Thyroid gland (tissue), 4 donors: ENCODE measurements at places on chromosomes 1 and 21. TPM values are rescaled to one million over a fixed set of nuclear protein-coding genes. Genes with fewer than 3 reads are reported as not detected.
A peak's percentile ranks its signal among the peaks of the same experiment; 100 is the strongest.

DNA sequence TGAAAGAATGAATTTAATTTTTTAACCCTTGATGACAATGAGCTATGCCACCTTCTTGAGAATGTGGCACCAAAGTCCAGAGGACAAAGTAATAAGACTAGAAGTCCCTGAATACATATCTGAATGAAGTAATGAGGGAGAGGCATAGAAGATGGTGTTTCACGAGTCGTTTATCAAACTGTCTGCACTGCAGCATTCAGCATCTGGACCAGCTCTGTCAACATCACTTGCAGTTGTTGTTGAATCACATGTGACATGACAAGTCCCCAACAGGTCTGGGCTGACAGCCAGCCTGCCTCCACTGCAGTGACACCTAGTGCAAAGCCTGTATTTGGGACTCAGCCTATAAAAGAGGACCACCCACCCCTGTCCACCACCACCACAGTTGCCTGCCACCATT, 17.3 kb upstream of the GALNT2 start:
- H3K27ac ChIP-seq = no peak overlapping the region
- H3K4me3 ChIP-seq = no peak overlapping the region
- H3K4me1 ChIP-seq = no peaks in the 10 kb centered on the region
- H3K36me3 ChIP-seq = no peaks in the 10 kb centered on the region
- H3K27me3 ChIP-seq = no peaks in the 10 kb centered on the region
- DNase-seq = no peak

DNA sequence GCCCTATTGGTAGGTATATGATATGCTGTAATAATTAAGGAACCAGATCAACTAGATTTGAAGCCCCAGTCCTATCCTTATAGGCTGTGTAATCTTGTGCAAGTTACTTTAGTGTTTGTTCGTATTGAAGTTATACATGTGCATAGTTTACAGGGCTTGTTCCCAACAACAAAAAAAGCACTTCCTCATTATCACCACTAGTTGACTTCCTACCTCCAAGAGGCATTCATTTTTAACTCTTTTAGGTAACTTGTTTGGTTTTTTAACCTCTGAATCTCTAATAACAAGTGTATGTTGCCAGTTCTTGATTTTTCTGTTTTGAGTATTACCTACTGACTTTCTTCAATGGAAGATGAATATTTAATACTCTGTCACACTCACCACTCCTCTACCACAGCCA, 71.9 kb downstream of the ST3GAL3 start:
- H3K27ac ChIP-seq = no peak overlapping the region
- no peak overlapping the region for H3K4me3 ChIP-seq
- no peaks in the 10 kb centered on the region for H3K27me3 ChIP-seq
- DNase-seq = no peak
- H3K36me3 ChIP-seq = no peaks in the 10 kb centered on the region

DNA sequence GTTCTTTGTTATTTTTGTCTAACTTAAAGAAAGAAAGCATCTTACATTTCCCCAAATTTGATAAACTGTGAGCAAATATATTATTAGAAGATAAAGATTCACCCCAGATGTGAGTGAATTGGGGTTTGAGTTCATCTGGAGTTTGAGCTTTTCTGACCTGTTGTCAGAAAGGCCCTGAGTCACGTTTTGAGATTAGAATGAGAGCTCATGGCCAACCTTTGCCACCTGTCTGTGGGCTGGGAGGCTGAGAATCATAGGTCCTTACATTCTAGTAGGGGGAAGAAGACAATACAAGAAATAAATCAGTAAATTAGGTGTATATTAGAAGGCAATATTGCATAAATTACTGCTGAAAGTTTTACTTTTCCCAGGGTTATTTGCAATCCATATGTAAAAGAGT, 22.3 kb downstream of the STYXL2 start:
- H3K36me3 ChIP-seq = no peaks in the 10 kb centered on the region
- H3K27me3 ChIP-seq = no peaks in the 10 kb centered on the region
- no peak overlapping the region for H3K27ac ChIP-seq
- H3K4me1 ChIP-seq = peaks cover 3% of the 10 kb centered on the region
- DNase-seq = no peak

DNA sequence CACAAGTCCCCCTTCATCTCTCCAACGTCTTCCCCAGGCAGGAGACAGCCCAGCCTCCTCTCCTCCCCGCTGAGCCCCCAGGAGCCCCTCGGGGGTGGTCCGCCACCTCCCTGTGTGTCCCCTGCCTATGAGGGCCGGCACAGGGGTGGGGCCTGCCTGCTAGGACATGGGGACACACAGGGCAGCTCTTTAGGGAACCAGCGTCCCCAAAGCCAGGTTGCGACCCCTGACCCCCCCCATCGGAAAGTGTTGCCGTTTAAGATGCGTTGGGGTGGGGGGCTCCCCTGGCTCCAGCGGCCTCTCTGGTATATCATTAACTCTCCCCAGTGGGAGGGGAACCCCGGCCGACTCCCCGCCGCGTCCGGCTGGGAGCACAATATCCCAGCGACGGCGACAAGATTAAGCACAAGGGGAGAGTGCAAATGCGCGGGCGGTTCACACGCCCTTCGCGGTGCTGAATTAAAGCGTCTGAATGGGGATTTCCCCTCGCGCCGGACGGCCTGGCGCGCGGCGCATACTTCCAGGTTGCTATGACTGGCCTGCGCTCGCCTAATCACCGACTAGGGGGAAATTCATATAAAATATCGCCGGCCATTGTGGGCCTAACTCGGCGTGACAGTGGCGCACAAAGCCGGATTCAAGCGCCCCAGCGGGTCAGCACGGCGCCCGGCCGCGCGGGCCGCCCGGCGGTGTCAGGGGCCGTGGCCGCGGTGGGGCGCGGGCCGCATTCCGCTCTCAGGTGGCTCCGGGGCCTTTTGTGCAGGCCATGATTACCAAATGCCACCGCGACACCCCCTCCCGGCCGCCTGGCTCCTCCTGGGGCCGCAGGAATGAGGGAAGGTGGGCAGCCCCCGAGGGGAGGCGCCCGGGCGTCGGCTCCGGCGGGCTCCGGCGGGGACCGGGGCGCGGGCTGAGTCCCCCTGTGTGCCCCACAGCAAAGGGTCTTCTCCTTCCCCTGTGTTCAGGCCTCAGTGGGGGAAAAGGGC, 30.9 kb downstream of the WNT3A start:
- peaks cover 6% of the 10 kb centered on the region for H3K4me1 ChIP-seq
- H3K27ac ChIP-seq = no peak overlapping the region
- H3K4me3 ChIP-seq = no peak overlapping the region
- no peaks in the 10 kb centered on the region for H3K27me3 ChIP-seq
- no peak for DNase-seq

- H3K36me3 ChIP-seq = no peaks in the 10 kb centered on the region
- H3K27me3 ChIP-seq = no peaks in the 10 kb centered on the region
Observed at GRCh38 chr1:14780271-14780670, 181.8 kb downstream of the KAZN start.

- H3K36me3 ChIP-seq = peaks cover 19% of the 10 kb centered on the region
- H3K27me3 ChIP-seq = no peaks in the 10 kb centered on the region
- peak; percentile 34 for DNase-seq
- no peaks in the 10 kb centered on the region for H3K4me1 ChIP-seq
Observed at GRCh38 chr1:246907472-246907871, 24.3 kb downstream of the AHCTF1 start.

DNA sequence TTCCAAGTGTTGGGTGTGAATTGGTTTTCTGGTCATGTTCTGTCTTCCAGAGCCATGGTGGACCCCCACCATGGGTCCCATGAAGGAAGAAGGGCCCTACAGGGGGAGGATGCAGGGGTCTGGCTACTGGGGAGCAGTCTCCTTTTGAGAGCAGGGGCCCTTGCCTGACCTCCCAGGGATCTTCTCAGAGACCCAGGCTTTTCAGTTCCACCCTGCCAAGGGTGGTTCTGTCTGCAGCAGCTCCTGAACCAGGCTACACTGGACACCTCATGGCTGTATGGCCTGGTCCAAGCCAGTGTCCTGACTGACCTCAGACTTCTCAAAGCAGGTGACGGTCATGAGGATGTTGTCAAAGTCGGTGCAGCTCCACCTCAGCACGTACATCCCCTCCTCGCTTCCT, 109.0 kb downstream of the JAK1 start:
- DNase-seq = no peak
- no peak overlapping the region for H3K4me3 ChIP-seq
- H3K4me1 ChIP-seq = no peaks in the 10 kb centered on the region
- no peak overlapping the region for H3K27ac ChIP-seq
- H3K27me3 ChIP-seq = no peaks in the 10 kb centered on the region

GRCh38 chr1:15330028-15330427, 79.7 kb upstream of the EFHD2 start:
- no peaks in the 10 kb centered on the region for H3K36me3 ChIP-seq
- H3K27me3 ChIP-seq = no peaks in the 10 kb centered on the region
- no peak overlapping the region for H3K4me3 ChIP-seq
- no peak for DNase-seq
- no peak overlapping the region for H3K27ac ChIP-seq

GRCh38 chr1:182248721-182249120, 142.9 kb downstream of the GLUL start:
- no peak for DNase-seq
- no peaks in the 10 kb centered on the region for H3K27me3 ChIP-seq
- H3K4me1 ChIP-seq = peaks cover 12% of the 10 kb centered on the region
- H3K36me3 ChIP-seq = no peaks in the 10 kb centered on the region
- no peak overlapping the region for H3K4me3 ChIP-seq
- no peak overlapping the region for H3K27ac ChIP-seq

DNA sequence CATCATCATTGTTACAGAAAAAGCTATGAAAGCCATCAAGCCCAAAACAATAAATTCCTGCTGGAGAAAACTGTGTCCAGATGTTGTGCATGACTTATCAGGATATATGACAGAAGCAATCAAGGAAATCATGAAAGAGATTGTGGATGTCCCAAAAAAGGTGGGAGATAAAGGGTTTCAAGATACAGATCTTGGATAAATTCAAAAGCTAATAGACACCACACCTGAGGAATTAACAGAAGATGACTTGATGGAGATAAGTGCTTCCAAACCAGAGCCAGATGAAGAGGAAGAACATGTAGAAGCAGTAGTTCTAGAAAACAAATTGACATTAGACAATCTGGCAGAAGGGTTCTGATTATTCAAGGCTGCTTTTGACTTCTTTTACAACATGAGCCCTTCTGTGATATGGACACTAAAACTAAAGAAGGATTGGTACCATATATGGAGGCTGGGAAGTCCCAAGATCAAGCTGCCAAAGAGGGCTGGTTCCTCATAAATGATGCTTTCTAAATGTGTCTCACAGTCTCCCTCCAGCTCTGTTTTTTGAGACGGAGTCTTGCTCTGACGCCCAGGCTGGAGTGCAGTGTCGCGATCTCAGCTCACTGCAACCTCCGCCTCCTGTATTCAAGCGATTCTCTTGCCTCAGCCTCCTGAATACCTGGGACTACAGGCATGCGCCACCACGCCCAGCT, 32.1 kb upstream of the LRIG2 start:
- H3K27me3 ChIP-seq = no peaks in the 10 kb centered on the region
- H3K4me1 ChIP-seq = no peaks in the 10 kb centered on the region
- H3K4me3 ChIP-seq = no peak overlapping the region
- no peaks in the 10 kb centered on the region for H3K36me3 ChIP-seq
- DNase-seq = no peak
- H3K27ac ChIP-seq = no peak overlapping the region

DNA sequence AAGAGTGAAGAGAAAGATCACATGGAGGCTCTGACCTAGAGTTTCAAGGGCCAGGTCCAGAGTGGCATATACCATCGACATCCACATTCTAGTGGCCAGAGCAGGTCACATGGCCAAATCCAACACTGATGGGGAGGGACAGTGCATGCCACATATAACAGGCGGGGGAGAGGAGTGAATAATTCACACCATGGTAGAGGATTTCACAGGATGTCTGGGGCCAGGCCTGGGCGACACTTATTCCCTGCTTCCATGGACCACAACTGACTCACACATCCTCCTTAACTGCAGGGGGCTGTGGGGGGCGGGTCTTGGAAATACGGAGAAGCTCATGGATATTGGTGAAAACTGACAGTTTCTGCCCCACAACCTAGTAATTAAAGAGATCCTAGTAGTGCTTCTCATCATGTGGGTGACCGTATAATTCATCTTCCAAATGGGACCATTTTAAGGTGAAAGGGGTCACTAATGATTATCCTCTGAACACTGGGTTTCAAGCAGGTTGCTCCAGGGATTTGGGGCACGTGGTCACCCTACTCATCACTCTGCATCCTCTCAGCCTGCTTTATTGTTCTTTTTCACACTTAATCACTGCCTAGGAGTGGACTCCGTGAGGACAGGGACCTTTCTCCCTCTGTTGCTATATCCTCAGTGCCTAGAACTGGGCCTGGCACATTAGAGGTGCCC, 44.0 kb downstream of the IGSF21 start:
- no peak overlapping the region for H3K4me3 ChIP-seq
- no peak for DNase-seq
- peaks cover 5% of the 10 kb centered on the region for H3K4me1 ChIP-seq

DNA sequence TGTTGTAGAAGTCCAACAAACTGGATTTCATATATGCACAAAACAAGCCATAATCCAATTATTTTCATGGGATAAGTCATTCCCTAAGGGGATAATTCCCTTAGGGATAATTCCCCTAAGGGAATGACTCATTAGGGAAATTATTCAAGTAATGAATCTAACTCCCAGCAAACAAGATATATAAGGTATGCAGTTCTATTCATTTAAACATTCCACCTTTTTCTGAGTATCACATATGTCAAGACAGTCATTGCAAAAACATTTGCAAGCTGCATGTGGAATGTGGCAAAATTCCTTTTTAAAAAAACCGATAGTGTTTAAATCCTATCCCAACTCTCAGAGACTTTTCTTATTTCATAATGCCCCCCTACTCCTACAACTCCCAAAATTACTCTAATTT, 131.2 kb downstream of the AKT3 start:
- H3K4me1 ChIP-seq = peaks cover 10% of the 10 kb centered on the region
- DNase-seq = no peak
- H3K27ac ChIP-seq = no peak overlapping the region
- H3K4me3 ChIP-seq = no peak overlapping the region
- no peaks in the 10 kb centered on the region for H3K36me3 ChIP-seq

DNA sequence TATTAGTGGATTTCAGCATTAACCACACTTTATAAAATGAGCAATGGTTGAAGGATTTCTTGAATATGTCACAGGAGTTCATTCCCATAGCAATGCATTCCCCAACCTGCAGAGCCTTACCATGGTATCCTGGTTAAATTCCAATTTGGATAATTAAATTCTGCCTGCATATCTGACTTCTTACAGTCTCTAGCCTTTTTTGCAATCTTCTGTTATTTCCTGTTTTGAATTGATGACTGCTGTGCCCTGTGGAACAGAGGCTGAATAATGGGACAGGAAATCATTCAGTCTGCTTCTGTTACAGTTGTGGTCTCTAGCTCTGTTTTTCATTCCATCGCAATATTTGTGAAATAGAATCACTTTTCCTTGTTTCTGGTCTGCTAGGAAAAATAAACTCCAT, 1823.9 kb downstream of the PLA2G4A start:
- DNase-seq = no peak
- no peaks in the 10 kb centered on the region for H3K36me3 ChIP-seq
- no peaks in the 10 kb centered on the region for H3K4me1 ChIP-seq
- H3K27me3 ChIP-seq = no peaks in the 10 kb centered on the region

GRCh38 chr1:46767649-46768282, 31.1 kb upstream of the CYP4B1 start:
- H3K27me3 ChIP-seq = no peaks in the 10 kb centered on the region
- peak overlapping the region; percentile 91 for H3K27ac ChIP-seq
- H3K36me3 ChIP-seq = no peaks in the 10 kb centered on the region
- peak; percentile 95 for DNase-seq
- no peak overlapping the region for H3K4me3 ChIP-seq

Gene PIGR
- 0.75 TPM for total RNA-seq

Gene MXRA8
- 101 TPM for total RNA-seq

Gene ASAP3
- total RNA-seq = 74.7 TPM

Gene TDRD10
- total RNA-seq = 9.9 TPM

Gene NBPF1
- 44.0 TPM for total RNA-seq

Gene DENND2C
- total RNA-seq = 2.6 TPM

Gene SLFNL1
- 1.0 TPM for total RNA-seq

Gene CD84
- 2.5 TPM for total RNA-seq

Gene FAM167B
- 3.6 TPM for total RNA-seq

Gene KPNA6
- 44.6 TPM for total RNA-seq

Gene PTPN14
- 30.4 TPM for total RNA-seq
